IMR-90 (cell line): ENCODE measurements at places on chromosomes 5 and 9. TPM values are rescaled to one million over a fixed set of nuclear protein-coding genes. Genes with fewer than 3 reads are reported as not detected.

The TAF1L gene
- not detected in 2 replicates for polyA plus RNA-seq

The LCN1 gene
- not detected in 2 replicates for polyA plus RNA-seq

The CAMK2A gene
- polyA plus RNA-seq: 0.17 and 0.19 TPM in 2 replicates

The FASTKD3 gene
- 6.2 and 8.4 TPM in 2 replicates for polyA plus RNA-seq

The STKLD1 gene
- polyA plus RNA-seq: 0.65 and 0.69 TPM in 2 replicates

The RAB24 gene
- 60.8 and 71.1 TPM in 2 replicates for polyA plus RNA-seq

The FCN2 gene
- not detected in 2 replicates for polyA plus RNA-seq

The PAPPA gene
- polyA plus RNA-seq: 8.3 and 8.6 TPM in 2 replicates

The UNC13B gene
- polyA plus RNA-seq: 6.5 and 7.5 TPM in 2 replicates

The FSTL4 gene
- polyA plus RNA-seq: not detected in 2 replicates

DNA sequence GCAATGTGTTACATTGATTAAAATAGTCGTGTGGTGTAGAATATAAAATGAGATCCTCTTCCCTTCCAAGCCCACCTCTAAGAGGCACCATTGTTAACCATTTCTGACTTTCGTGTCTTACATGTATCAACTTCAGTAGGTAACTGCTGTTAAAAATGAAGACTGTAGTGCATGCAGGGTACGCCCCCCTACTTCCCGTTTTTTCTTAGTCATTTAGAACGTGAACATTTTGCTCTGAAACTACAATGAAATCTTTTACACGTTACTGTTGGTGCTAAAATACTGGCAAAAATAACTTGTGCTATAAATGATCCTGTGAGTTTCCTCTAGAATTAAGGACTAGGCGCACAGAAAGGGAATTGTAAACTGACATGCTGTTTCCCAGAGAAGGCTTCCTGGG is 41.5 kb downstream of the WNK2 start:
- DNase-seq: no peak

- DNase-seq: peak; percentile 52
Observed at GRCh38 chr5:9212605-9213004, 333.3 kb downstream of the SEMA5A start.

DNA sequence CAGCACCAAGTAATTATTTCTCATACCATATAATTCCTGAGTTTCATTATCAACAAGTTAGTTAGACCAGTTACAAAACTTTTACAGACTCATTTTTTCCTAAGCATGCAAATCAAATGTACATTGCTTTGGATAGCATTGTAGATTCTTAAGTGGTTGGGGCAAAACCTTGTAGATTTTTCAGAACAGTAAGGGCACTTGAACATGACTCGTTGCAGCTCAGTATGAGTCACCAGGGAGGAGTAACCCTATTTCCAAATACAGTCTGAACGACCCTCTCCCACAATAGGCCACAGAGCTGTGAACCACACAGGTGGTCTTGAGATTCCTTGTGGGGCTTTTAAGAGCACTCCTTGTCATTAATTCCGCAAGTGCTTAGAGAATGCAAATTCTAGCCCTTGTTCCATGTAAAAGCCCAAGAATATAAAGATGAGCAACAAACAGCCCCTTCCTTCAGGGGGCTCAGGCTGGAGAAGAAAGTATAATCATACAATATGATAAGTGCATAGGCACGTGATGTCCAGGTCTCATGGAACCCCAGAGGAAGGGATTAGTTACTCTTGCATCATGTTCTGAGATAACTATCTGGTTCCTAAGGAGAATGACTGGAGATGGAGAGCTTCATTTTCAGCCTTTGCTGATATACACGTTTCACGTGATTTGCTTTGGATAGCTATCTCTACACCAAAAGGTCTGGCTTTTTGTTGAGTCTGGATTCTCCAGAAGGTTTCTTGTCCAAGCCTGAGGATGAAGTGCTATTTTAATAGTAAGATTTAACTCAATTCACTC is 295.7 kb downstream of the KCNN2 start:
- no peak for DNase-seq

GRCh38 chr9:113858282-113858681 is 17.8 kb upstream of the ZNF618 start:
- no peak for DNase-seq

- DNase-seq: peak; percentile 46
Observed at GRCh38 chr9:89313842-89314241, 2.8 kb downstream of the CKS2 start.

DNA sequence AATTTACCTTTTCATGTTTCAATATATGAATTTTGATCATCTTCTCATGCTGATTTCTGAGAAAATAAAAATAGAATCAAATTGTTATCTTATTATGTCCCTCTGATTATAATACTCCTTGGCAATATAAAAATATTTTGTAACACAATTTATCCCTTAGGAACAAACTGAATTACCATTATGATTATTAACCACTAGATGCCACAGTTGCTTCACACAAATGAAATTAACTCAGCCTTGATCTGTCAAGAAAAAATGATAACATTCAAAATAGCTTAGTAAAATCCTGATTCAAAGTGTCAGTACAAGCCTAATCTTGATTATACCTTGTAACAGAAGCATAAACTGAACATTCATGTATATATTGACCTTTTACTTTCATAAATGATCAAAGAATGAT is 4.8 kb upstream of the CHSY3 start:
- peak; percentile 6 for DNase-seq

- no peak for DNase-seq
Observed at GRCh38 chr5:92927291-92927778, 653.7 kb downstream of the NR2F1-AS1 start.

DNA sequence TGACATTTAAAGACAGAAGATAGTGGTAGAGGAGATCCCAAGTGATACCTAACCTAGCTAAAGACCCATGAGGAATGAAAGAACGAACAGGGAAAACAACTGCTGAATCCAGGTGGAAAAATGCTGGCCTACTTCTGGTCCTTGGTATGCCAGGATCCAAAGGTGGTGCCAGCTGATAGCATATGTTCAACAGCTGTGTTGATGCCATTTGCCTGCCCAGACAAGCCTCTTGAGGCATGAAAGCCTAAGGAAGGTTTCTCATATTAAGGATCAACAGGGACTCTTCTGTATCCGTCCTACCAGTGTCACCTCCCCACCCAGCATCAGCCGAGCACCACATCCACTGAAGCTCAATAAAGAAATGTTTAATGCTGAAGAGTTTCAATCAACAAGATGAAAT is 225.7 kb upstream of the DMRT1 start:
- no peak for DNase-seq

- DNase-seq: no peak
Observed at GRCh38 chr5:94932259-94932658, 313.8 kb downstream of the SLF1 start.

GRCh38 chr9:89608641-89609335 is 4.0 kb downstream of the GADD45G start:
- no peak for DNase-seq

GRCh38 chr5:31934156-31934555 is 240.0 kb downstream of the GOLPH3 start:
- no peak for DNase-seq

GRCh38 chr9:30943446-30944224 is 1440.8 kb upstream of the ACO1 start:
- DNase-seq: no peak

DNA sequence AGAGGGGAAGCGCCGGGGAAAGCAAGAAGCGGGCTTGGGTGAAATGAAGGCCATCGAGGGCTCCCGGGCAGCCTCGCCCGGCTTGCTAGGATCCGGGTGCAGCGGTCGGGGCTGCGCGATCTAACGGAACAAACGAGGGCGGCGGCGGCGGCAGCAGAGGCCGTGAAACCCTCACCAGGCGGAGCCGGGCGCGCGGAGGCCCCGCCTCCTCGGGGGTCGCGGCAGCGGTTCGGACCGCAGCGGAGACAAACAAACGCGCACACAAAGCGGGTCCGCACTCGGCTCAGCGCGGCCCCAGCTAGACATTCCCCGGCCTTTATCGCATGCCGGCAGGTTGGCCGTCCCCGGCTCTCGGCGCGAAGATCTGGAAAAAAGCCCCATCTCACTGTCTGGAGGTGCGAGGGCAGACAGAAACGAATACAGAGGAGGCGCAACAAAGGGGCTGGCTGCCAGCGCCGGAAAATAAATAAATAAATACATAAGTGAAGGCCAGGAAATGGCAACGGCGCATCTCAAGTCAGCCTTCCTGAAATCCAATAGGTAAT is 10.5 kb upstream of the TRIM36 start:
- peak; percentile 4 for DNase-seq

GRCh38 chr5:143138839-143139238 is 264.6 kb downstream of the NR3C1 start:
- DNase-seq: peak; percentile 13

GRCh38 chr5:100762995-100763394 is 140.1 kb downstream of the ST8SIA4 start:
- no peak for DNase-seq

GRCh38 chr9:99039505-99040182 is 65.3 kb upstream of the TGFBR1 start:
- peak; percentile 51 for DNase-seq

- DNase-seq: peak; percentile 94
Observed at GRCh38 chr5:134029156-134029555, 24.4 kb upstream of the VDAC1 start.

- DNase-seq: no peak
Observed at GRCh38 chr9:138099803-138100598, 222.4 kb downstream of the CACNA1B start.

DNA sequence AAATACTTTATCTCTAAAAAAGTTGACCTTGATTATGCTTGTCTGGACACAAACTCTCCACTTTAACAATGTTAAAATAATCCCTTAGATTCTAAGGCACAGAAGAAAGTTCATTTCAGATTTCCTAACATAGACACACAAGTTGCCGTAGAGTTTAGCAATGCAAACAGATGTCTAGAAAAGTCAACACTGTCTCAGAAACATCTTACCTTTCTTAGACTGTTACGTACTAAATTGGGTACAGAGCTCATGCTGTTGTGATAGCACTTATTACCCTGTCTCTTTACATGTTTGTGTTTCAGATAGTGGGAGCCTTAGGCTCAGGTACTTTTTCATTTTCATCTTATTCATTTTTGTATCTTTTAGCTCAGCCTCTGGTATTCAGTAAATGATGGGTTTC is 52.0 kb downstream of the C5 start:
- DNase-seq: no peak

DNA sequence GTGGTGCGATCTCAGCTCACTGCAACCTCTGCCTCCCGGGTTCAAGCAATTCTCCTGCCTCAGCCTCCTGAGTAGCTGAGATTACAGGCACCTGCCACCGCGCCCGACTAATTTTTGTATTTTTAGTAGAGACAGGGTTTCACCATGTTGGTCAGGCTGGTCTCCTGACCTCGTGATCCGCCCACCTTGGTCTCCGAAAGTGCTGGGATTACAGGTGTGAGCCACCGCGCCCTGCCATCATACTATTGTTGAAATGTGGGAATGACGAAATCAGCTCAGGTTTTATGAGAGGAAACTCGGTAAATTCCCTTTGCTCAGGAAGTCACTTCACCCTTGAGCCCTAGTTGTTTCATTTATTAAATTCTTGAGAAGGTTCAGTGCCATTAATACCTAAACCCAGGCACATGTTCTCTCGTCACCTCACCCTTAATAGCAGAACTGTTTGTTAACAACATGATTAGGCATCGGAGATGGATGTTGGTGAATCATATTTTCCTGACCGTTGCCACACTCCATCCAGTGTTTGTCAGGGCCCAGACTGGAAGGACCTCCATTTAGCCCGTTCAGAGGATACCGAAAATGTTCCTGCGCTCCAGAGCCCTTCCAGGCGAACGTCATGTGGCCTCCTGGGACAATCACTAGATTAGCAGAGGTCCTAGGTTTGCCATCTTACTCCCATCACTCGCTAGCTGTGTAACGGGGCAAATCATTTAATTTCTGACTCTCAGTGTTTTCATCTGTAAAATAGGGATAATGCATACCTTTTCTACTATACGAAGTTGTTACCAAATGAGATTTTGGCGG is 20.0 kb upstream of the CREBRF start:
- no peak for DNase-seq

DNA sequence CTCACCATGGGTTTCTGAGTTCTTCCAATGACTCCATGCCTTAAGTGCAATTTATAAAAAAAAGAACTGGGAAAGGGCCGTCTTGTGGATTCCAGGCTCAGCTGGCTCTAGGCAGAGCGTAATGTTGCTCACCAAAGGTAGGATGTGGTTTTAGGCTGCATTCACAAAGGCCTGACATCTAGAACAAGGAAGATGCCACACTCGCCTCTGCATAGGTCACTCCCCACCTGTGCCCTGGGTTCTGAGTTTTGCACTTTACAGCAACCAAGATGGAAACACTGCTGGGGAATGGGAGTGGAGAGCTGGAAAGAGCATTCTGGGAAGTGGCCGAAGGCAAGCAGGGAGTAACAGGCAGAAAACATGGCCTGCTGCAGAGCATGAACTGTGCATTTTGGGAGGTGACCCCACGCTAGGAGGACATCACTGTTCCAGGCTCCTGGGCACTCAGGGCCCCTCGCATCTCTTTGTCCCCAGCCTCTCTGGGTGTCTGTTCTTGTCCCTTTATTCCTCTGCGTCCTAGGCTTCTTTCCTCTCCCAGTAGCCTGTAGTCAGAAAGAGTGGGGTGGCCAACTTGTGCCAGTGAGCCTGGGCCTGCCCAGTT is 12.3 kb downstream of the FCN2 start:
- no peak for DNase-seq

- no peak for DNase-seq
Observed at GRCh38 chr5:100901821-100902341, 1.2 kb downstream of the ST8SIA4 start.

DNA sequence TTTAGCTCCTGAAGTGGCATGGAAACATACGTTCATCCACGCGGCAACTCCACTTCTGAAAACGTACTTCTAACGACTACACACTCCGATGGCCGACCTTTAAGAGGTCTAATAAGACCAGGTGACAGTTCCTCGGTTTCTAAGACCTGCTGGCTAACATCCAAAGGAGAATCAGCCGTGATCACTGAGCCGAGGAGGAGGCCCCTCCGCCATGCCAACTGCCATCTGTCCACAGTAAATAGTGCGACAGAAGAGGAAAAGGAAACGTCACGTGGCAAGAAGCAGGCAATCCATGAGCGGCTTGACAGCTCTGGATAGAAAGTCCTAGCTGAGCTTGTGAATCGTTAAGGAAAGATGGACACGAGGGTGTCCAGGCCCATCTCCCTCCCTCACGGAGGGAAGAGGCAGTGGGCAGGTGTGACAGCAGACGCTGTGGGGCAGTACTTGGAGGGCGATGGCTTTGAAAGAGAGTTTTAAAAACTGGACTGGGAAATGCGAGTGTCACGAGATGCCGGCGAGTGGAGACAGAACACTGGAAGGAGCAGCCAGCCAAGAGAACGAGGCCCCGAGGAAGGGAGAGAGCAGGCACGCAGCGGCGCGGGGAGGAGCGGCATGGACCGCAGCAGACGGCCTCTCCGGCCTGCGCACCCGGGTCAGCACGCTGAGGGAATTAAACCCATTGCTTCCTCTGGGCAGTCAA is 66.7 kb upstream of the TBC1D9B start:
- DNase-seq: no peak

- peak; percentile 85 for DNase-seq
Observed at GRCh38 chr9:109934857-109935215, 154.8 kb downstream of the PALM2AKAP2 start.

GRCh38 chr5:151721087-151721646 is 34.5 kb upstream of the SPARC start:
- DNase-seq: peak; percentile 53
